Liver (tissue), 10 donors: ENCODE measurements at places on chromosomes 4 and X.

DNA sequence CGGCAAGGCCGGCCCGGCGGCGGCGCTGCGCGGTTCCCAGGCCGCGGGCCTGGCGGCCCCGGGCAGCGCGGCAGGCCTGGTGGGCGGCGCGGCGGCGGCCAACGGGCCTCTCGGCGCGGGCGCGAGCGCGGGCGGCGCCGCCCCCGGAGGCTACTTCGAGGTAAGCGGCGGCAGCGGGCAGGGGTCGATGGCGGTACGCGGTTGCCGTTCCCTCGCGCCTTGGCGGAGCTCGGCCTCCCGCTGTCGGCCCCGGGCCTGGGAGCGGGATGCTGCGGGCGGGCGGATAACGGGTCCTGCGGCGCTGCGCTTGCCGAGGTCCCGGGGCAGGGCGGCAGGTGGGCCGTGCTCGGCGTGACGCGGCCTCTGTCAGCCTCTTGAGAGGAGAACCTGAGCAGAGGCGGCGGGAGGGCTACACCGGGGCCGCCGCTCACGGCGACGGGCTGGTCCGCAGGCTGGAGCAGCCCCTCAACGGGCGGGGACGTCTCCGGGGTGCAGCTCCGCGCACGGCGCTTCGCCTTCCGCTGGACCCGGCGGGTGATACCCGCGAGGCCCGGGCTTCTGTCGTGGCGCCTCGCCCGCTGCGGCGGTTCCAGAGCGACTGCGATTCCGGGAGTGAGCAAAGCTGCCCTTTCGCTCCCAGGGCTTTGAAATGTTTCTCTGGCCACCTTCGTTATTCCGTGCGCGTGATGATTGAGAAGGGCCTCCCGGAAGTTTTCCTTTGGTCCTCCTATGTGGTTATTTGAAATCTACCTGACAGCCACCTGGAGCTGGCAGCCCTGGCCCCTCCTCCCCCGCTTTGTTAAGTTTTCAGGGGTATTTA, 774 bp downstream of the FAM193A start:
- peak overlapping the region; percentile 76 for H3K4me3 ChIP-seq
- DNase-seq: peak; percentile 67

- H3K27ac ChIP-seq: no peak overlapping the region
- no peaks in the 10 kb centered on the region for H3K36me3 ChIP-seq
- H3K4me3 ChIP-seq: no peak overlapping the region
- H3K4me1 ChIP-seq: no peaks in the 10 kb centered on the region
- no peaks in the 10 kb centered on the region for H3K27me3 ChIP-seq
Observed at GRCh38 chr4:66178906-66179305, 508.6 kb upstream of the EPHA5 start.

DNA sequence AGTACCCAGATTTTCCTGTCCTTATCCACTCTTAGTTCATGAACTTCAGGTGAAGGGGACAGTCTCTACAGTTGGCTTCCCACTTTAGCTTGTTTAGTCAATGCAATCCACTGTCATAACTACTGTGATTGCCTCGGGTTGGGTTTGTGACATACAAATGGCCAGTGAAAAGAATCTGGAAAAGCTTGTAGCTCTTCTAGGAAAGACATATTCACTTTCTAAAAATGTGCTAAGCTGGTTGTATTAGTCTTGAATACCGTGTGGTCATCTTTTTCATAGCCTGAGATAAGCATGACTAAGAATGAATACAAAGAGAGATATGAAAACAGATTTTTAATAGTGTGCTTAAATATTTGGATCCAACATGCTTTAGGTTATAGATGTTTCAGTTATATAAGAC, 1443.5 kb upstream of the IGFBP7 start:
- no peaks in the 10 kb centered on the region for H3K36me3 ChIP-seq
- no peak overlapping the region for H3K27ac ChIP-seq
- H3K4me1 ChIP-seq: no peaks in the 10 kb centered on the region
- no peak overlapping the region for H3K4me3 ChIP-seq
- no peak for DNase-seq

GRCh38 chr4:24010994-24011393, 121.1 kb upstream of the PPARGC1A start:
- no peak overlapping the region for H3K27ac ChIP-seq
- H3K27me3 ChIP-seq: no peaks in the 10 kb centered on the region
- no peaks in the 10 kb centered on the region for H3K36me3 ChIP-seq
- peaks cover 33% of the 10 kb centered on the region for H3K4me1 ChIP-seq
- no peak for DNase-seq
- H3K4me3 ChIP-seq: no peak overlapping the region

DNA sequence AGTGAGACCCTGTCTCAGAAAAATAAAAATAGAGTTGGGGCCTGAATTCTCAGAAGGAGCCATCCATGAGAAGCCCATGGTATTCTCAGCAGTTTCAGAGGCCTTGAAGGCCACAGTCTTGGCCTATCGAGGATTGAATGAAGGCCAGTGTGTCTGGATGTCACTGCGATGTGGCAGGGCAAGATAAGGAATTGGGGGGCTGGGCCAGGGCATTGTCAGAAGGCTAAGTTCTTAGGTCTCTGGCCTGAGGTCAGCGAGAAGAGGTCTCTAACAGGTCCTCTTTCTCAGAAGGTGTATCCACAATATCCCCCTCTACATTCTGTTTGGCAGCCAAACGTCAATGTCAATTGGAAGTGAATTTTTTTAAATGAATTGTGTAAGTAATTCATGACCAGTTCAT, 5.7 kb downstream of the ZNF275 start:
- H3K27me3 ChIP-seq: no peaks in the 10 kb centered on the region
- no peak overlapping the region for H3K4me3 ChIP-seq
- DNase-seq: no peak
- no peak overlapping the region for H3K27ac ChIP-seq
- peaks cover 4% of the 10 kb centered on the region for H3K4me1 ChIP-seq

GRCh38 chrX:47283015-47283771, 50.4 kb downstream of the USP11 start:
- H3K27me3 ChIP-seq: no peaks in the 10 kb centered on the region
- no peak overlapping the region for H3K4me3 ChIP-seq
- no peaks in the 10 kb centered on the region for H3K4me1 ChIP-seq
- no peaks in the 10 kb centered on the region for H3K36me3 ChIP-seq

GRCh38 chr4:71783972-71784371, at the start of gene GC:
Gene GC, minus strand, starts transcription at chr4:71784079. Its CDS starts 61 bp downstream, at chr4:71784018.
- H3K4me1 ChIP-seq: peaks cover 30% of the 10 kb centered on the region
- H3K27me3 ChIP-seq: no peaks in the 10 kb centered on the region
- H3K36me3 ChIP-seq: no peaks in the 10 kb centered on the region
- H3K27ac ChIP-seq: peak within 1 kb of the TSS; percentile 79

- H3K27ac ChIP-seq: no peak overlapping the region
- no peak for DNase-seq
- H3K4me3 ChIP-seq: no peak overlapping the region
- H3K36me3 ChIP-seq: no peaks in the 10 kb centered on the region
- H3K4me1 ChIP-seq: no peaks in the 10 kb centered on the region
Observed at GRCh38 chr4:152510349-152511147, 25.3 kb downstream of the FBXW7 start.

DNA sequence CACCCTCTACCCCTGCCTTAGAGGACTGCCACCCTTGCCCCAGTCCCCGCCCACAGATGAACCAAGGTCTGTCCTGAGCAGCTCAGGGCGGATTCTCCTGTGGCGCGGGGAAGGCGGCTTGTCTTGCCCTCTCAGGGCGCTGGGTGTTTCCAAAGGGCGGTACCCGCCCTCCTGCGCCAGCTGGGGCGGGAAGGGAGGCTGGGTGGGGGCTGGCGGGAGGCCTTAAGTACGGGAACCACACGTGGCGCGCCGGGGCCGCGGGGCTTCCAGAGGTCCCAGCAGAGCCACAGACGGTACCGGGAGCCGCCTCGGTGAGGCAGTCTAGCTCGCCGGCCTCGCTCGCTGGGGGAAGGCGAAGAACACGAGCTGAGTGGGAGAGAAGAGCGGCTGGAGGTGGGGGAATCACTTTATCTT, 361.1 kb downstream of the MID1IP1 start:
- H3K27me3 ChIP-seq: no peaks in the 10 kb centered on the region
- peak; percentile 57 for DNase-seq
- H3K4me3 ChIP-seq: no peak overlapping the region
- no peak overlapping the region for H3K27ac ChIP-seq
- no peaks in the 10 kb centered on the region for H3K36me3 ChIP-seq

DNA sequence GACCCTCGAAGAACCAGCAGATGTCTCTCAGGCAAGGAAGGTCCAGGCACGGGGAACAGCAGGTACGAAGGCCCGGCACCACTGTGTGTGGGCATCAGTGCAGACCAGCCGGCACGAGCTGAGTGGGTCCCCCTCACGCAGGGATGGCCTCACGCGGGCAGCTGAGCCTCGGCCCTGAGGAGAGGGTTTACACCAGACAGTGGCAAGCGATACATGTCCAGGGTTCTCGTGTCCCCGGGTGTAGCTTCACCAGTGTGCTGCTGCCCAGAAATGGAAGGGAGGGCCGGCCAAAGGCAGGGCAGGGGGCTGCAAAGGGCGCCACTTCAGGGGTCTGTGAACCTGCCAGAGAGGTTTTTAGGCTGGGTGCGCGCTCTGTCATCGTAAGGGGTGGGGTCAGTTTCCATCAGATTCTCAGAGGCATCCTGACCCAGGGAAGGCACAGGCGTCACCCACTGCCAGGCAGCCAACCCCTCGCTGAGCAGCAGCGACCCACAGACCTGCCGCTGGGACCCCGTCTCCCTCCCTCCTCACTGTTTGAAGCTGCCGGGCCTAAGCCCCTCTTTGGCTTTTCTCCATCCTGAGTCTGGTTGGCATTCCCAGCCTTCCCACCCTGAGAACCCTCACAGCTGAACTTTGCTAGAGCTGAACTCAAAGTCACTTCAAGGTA, 107.0 kb downstream of the CPZ start:
- H3K36me3 ChIP-seq: no peaks in the 10 kb centered on the region
- no peaks in the 10 kb centered on the region for H3K4me1 ChIP-seq
- no peak for DNase-seq
- no peaks in the 10 kb centered on the region for H3K27me3 ChIP-seq
- H3K27ac ChIP-seq: no peak overlapping the region

GRCh38 chr4:156388826-156389225, 435.2 kb upstream of the CTSO start:
- no peak overlapping the region for H3K27ac ChIP-seq
- DNase-seq: no peak
- no peaks in the 10 kb centered on the region for H3K27me3 ChIP-seq
- H3K4me1 ChIP-seq: no peaks in the 10 kb centered on the region

DNA sequence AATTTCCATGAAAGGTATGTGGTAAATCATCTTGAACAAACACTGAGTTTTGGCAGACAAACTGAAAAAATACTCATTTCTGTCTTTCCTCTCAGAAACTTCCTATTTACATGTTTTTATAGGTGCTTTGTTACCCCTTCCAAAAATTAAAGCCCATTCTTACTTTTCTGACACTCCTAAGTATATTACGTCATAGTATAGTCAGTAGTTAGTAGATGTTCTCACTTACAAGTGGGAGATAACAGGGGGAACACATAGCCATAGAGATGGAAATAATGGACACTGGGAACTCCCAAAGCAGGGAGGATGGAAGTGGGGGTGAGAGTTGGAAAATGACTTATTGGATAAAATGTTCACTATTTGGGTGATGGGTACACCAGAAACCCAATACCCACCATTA, 28.8 kb downstream of the TXK start:
- peaks cover 8% of the 10 kb centered on the region for H3K4me1 ChIP-seq
- H3K27me3 ChIP-seq: no peaks in the 10 kb centered on the region
- DNase-seq: no peak
- H3K27ac ChIP-seq: no peak overlapping the region

- no peak overlapping the region for H3K27ac ChIP-seq
- H3K4me3 ChIP-seq: no peak overlapping the region
- no peak for DNase-seq
- no peaks in the 10 kb centered on the region for H3K36me3 ChIP-seq
- H3K4me1 ChIP-seq: no peaks in the 10 kb centered on the region
Observed at GRCh38 chr4:95304898-95305297, 243.9 kb downstream of the UNC5C start.

DNA sequence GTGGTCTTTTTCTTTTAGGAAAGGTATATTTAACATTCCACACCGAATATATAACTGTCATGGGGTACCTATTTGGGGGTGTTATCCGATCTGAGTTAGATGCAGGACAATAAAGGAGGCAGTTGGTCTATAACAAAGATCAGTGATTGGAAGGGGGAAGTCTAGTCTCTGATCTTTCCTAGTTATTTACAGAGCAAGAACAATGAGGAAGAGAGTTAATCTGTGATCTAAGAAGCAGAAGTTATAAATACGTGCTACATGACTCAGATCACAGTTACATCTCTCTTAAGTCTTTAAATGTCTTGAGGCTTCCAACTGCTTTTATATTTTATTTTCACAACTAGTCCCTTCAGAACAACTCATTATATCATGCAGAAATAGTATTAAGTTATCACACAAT, 33.2 kb upstream of the ARMCX4 start:
- no peak for DNase-seq
- H3K36me3 ChIP-seq: no peaks in the 10 kb centered on the region
- no peaks in the 10 kb centered on the region for H3K27me3 ChIP-seq
- no peaks in the 10 kb centered on the region for H3K4me1 ChIP-seq
- no peak overlapping the region for H3K4me3 ChIP-seq

GRCh38 chrX:31355206-31355955, 283.5 kb upstream of the FTHL17 start:
- no peak overlapping the region for H3K4me3 ChIP-seq
- no peaks in the 10 kb centered on the region for H3K36me3 ChIP-seq
- H3K4me1 ChIP-seq: peaks cover 20% of the 10 kb centered on the region
- H3K27me3 ChIP-seq: no peaks in the 10 kb centered on the region
- no peak overlapping the region for H3K27ac ChIP-seq
- DNase-seq: no peak

GRCh38 chr4:76055016-76055415, 19.1 kb upstream of the CXCL11 start:
- H3K27ac ChIP-seq: no peak overlapping the region
- peaks cover 3% of the 10 kb centered on the region for H3K4me1 ChIP-seq
- no peaks in the 10 kb centered on the region for H3K27me3 ChIP-seq
- H3K36me3 ChIP-seq: no peaks in the 10 kb centered on the region

- no peak overlapping the region for H3K4me3 ChIP-seq
- no peaks in the 10 kb centered on the region for H3K27me3 ChIP-seq
- H3K4me1 ChIP-seq: no peaks in the 10 kb centered on the region
- H3K27ac ChIP-seq: no peak overlapping the region
- no peaks in the 10 kb centered on the region for H3K36me3 ChIP-seq
Observed at GRCh38 chr4:64564126-64564525, 154.9 kb upstream of the TECRL start.

GRCh38 chr4:140116442-140117104, 37.4 kb downstream of the MAML3 start:
- no peaks in the 10 kb centered on the region for H3K27me3 ChIP-seq
- no peaks in the 10 kb centered on the region for H3K36me3 ChIP-seq
- no peak overlapping the region for H3K4me3 ChIP-seq
- no peak overlapping the region for H3K27ac ChIP-seq

DNA sequence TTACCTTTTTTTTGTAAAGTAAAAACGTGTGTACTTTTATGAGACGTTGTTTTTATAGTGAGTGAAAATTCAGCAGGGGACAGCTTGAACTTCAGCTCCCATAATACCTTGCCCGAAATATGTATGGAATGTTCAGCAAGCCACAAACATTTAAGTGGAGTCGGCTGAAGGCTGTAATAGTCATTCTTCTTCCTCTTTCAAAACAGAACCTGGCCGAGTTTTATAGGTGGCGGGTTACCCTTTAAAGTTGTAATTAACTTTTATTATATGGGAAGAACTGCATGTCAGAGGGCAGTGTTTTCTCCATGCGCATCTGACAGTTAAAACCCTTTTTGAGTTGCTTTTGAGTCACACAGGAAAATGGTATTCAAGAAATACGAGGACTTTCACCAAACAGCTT, 50.7 kb downstream of the CLDN34 start:
- no peak overlapping the region for H3K27ac ChIP-seq
- H3K36me3 ChIP-seq: no peaks in the 10 kb centered on the region
- H3K4me1 ChIP-seq: peaks cover 2% of the 10 kb centered on the region
- H3K4me3 ChIP-seq: no peak overlapping the region
- H3K27me3 ChIP-seq: peaks cover 3% of the 10 kb centered on the region
